ENCODE measurements at places on chromosomes 3 and 15. TPM values are rescaled to one million over a fixed set of nuclear protein-coding genes. Genes with fewer than 3 reads are reported as not detected.
A peak's percentile ranks its signal among the peaks of the same experiment; 100 is the strongest.

Gene FMN1
- 23.5 TPM for total RNA-seq

Gene FAM43A
- 10.2 TPM for total RNA-seq

Gene SIDT1
- total RNA-seq: 35.9 TPM

Gene MTHFS
- 25.9 TPM for total RNA-seq

Gene MKRN3
- 1.0 TPM for total RNA-seq

Gene RNU5B-1
- 26.1 TPM for total RNA-seq

Gene SKOR1
- total RNA-seq: 0.19 TPM

Gene UBA3
- 59.0 TPM for total RNA-seq

Gene ROPN1
- 0.66 TPM for total RNA-seq

Gene GPR156
- 0.07 TPM for total RNA-seq

Gene CHRNA5
- total RNA-seq: 10.3 TPM

Gene CLDN1
- total RNA-seq: 2.2 TPM

Gene SOX2
- 0.25 TPM for total RNA-seq

Gene CAND2
- 0.72 TPM for total RNA-seq

Gene MAGI1
- 41.4 TPM for total RNA-seq

Gene CCR9
- 0.13 TPM for total RNA-seq

Gene PTPRG
- total RNA-seq: 26.3 TPM

Gene CYP1A1
- total RNA-seq: not detected

DNA sequence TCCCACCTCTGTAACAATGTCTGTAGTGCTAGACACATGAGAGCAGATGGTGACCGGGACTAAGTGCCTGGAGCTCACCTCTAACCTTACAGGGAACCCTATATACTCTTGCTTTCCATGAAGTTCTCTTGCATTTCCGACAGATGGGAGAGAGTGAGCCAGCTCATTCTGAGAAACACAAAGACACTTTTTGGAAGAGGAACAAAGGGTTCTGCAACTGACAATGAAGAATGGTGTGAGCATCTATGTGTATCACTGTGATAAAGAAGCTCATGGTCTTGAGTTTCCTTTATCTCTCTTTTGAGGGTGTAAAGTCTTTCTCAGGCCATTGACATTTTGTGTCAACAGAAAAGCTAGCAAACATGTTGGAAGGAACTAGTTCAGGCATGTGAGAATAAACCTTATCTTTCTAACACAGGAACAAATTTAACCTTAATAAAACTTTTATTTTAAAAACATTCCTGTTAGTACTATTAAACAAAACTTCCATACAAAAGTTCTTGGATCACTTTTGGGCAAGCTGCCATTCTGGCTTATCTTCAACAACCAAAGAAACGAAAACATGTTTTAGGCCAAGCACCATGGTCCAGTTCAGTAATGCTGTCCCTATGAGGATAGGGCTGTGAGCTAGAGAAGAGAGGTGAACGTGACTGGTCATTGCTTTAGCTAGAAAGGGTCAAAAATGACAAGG, 142.7 kb downstream of the THRB start:
- peak; percentile 40 for DNase-seq

- no peak for DNase-seq
Measured at GRCh38 chr3:58529516-58530353, 7.3 kb downstream of the ACOX2 start.

DNA sequence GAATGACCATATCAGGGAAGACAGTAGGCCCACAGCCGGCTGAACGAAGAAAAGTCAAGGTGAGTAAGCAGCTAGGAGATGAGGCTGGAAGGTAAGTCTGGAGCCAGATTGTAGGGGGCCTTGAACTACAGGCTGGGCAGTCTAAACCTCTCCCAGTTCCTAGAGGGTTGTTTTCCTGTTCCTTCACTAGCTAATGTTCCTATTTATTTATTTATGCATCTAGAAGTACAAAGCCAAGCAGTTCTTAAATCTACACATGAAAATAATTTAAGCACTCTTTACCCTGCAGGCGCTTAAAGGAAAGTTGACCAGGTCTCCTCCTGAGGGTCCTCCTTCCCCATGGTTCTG, 3.7 kb downstream of the ACAA1 start:
- DNase-seq: no peak

DNA sequence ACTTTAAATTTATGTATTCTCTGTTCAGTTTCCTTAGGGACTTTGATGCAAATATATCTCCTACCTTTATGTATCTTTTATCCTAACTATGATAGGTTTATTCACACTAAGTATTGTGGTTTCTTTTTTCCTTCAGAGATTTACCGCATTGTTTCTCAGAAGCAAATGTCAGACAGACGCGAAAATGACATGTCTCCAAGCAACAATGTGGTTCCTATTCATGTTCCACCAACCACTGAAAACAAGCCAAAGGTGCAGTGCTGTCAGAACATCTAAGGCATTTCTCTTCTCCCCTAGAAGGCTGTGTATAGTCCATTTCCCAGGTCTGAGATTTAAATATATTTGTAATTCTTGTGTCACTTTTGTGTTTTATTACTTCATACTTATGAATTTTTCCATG, 18.3 kb downstream of the RAB11A start:
- no peak for DNase-seq

GRCh38 chr3:36891701-36892160, 53.1 kb downstream of the TRANK1 start:
- no peak for DNase-seq

- no peak for DNase-seq
Measured at GRCh38 chr3:46359733-46360493, 6.0 kb downstream of the CCR2 start.

GRCh38 chr3:119559441-119559963, at the start of gene CD80:
CD80 (minus strand) TSS chr3:119559614; CDS start chr3:119557728, 1,886 bp downstream.
- DNase-seq: peak; percentile 70

DNA sequence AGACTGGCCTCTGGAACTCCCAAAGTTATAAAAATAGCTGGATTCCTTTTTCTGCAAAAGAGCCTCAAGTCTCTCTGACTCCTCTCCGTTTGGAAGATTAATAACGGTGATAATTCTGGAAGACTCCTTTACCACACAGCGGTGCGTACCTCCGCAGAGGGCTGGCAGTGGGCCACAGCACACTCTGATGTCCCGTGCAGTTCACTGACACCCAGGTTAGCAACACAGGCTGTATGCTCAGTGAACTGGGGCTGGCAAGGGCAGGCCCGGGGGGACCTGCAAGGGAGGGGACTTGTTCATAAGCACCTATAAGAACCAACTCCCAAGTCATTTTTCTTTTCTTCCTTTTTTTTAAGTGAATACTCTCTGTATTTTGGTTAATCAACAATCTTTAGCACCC, 120.3 kb upstream of the TJP1 start:
- DNase-seq: no peak

DNA sequence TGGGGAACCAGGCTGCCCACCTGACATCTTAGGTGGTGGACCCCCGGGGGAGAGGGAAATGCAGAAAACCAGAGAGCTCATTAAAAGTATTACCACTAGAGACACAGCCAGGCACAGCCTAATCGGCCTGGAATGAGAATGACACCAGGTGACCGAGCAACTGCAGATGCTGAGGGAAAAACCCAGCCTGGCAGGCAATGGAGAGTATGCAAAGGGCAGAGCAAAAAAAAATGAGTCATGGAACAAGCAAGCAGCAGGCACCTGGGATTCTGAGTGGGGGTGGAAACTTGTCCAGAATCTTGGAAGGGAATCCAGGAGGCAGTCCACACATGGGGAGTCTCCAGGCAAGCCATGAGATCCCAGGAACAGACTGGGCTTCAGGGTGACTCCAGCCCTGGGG, 183.7 kb upstream of the LRRN1 start:
- no peak for DNase-seq

DNA sequence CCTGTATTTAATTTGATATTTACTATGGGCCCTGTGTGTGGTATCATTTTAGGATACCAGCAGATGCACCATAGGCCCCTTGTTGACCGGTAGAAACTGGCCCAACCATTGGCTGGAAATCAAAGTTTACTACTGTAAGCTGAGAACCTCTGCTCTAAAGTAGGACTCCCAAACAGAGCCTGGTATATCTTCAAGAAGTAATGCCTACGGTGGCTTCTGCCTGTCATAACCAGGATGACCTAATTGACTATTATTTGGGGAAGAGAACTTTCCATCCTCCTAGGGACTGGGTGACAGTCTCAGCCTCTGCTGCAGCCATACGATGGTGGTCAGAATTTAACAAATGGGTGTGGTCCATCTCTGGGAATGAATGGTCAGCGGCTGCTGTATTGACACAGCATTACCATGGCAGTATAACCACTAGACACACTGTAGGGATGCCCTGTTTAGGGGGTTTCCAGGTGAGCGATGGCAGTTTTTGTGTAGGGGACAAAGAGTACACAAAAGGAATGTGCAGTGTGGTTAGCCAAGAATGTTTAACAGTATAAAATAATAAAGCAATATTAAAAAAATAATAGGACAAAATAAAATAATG, 37.3 kb downstream of the RARB start:
- DNase-seq: no peak

GRCh38 chr15:80462836-80463512, 58.8 kb downstream of the ARNT2 start:
- no peak for DNase-seq

- no peak for DNase-seq
Measured at GRCh38 chr3:12413721-12414255, 70.5 kb upstream of the TSEN2 start.

GRCh38 chr3:10669490-10670048, 146.5 kb upstream of the SLC6A11 start:
- no peak for DNase-seq

- no peak for DNase-seq
Measured at GRCh38 chr15:46523701-46524100, 888.9 kb downstream of the SQOR start.

DNA sequence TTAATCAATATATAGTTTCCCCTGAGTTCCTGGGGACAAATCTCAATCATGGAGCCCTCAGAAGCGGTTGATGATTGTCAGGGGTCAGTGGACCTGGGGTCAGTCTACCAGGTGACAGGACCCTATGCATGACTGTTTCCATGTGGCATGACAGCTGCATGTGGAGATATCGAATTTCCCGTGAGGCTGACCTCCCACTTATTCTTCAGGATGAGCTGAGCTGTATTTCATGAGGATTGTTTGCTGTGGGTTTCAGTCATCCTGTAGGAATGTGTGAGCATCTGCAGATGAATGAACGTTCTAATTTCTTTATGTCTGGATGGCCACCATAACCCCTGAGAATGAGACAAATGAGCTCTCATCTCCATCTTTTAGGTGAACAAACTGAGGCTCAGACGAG, 93.0 kb upstream of the HES1 start:
- DNase-seq: no peak

GRCh38 chr3:194280777-194281176, 70.4 kb downstream of the CPN2 start:
- DNase-seq: no peak

DNA sequence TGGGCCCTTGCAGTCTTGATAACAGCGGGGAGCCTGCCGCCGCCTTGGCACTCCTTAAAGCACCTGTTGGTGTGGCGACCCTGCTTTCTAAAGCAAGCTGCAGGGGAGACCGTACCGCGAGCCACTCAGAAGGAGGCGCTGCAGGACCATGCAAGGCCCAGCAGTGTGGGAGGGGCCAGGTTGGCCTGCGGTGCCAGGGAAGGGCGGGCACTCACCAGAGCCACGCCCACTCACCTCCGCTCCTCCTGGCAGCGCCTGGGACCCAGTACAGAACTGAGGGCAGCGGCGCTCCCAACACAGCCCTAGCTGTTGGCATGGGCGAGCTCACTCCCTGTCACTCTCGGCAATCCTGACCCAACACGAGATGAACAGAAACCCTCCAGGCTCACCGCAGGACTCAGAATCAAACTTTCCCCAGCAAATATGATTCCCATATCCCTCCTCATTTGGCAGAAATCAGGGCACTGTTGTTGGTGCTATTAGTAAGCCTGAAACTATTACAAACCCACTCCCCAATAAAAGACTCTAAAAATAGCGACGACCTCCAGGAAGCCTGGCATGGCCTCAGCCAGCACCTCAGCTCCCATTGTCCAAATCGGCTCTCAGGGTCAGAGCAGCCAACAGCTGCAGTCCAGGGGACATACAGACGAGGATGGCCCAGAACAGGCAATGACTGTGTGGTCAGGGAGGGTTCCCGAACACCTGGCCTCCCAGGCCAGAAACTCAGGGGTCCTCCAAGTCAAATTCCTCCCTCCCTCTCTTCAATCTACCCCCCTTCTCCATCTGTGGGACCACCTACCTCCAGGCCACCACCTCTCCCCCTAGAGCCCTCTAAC, 77.2 kb downstream of the TBC1D2B start:
- DNase-seq: peak; percentile 93

DNA sequence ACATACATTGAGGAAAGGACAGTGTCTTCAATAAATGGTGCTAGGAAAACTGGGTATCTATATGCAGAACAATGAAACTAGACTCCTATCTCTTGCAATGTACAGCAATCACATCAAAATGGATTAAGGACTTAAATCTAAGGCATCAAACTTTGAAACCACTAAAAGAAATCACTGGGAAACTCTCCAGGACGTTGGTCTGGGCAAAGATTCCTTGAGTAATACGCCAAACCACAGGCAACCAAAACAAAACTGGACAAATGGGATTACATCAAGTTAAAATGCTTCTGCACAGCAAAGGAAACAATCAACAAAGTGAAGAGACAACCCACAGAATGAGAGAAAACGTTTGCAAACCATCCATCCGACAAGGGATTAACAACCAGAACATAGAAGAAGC, 14.5 kb downstream of the LAMP3 start:
- DNase-seq: no peak

- no peak for DNase-seq
Measured at GRCh38 chr15:100836501-100836900, 43.1 kb upstream of the ALDH1A3 start.

DNA sequence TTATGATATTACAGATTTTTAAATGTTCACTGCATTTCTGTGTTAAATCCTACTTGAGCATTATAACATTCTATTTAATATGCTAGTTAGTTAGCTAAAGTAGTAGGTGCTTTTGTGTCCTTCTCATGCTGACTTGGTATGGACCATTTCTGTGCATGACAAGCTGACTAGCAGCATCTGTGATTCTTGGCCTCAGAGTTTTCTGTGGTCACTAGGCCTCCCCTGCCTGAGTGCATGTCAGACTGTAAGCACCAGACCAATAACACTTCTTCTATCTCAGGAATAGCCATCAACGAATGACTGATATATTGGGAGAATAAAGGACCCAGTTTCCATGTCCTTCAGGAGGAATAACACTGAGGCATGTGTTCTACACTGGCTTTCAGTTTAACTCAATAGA, 22.6 kb upstream of the SLC7A14 start:
- no peak for DNase-seq

GRCh38 chr3:191393146-191393545, 62.8 kb upstream of the UTS2B start:
- no peak for DNase-seq

DNA sequence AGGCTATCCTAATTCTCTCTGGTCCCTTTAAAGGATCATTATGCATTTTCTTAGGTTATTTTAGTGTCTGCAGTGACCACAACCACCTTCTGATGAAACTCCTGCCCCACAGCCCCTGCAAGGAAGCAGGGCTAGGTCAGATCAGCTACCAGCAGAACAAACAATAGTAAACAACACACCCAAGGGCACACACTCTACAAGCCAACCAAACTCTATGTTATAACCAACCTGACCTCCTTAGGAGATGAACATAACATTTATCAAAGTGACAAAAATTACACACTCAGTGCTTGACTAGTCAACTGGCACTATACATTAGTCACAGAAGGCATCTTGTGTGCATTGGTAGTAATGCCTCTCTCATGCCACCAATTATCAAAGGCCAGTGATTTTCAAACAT, 17.3 kb downstream of the DENND6A start:
- DNase-seq: no peak

- DNase-seq: no peak
Measured at GRCh38 chr3:45559560-45560118, 34.9 kb upstream of the LIMD1 start.

Measured in colonic mucosa (tissue), 4 donors.